Esophagus muscularis mucosa (tissue), 4 donors: ENCODE measurements at places on chromosomes 6 and 20.
A peak's percentile ranks its signal among the peaks of the same experiment; 100 is the strongest.

GRCh38 chr6:18166312-18167036 is 11.3 kb downstream of the KDM1B start:
- H3K4me3 ChIP-seq: no peak overlapping the region
- peaks cover 87% of the 10 kb centered on the region for H3K36me3 ChIP-seq
- DNase-seq: no peak
- no peak overlapping the region for H3K27ac ChIP-seq
- no peaks in the 10 kb centered on the region for H3K4me1 ChIP-seq

- H3K27ac ChIP-seq: no peak overlapping the region
- H3K36me3 ChIP-seq: no peaks in the 10 kb centered on the region
- H3K4me3 ChIP-seq: no peak overlapping the region
These were observed 7.2 kb downstream of the ATP9A start for GRCh38 chr20:51760905-51761546.

DNA sequence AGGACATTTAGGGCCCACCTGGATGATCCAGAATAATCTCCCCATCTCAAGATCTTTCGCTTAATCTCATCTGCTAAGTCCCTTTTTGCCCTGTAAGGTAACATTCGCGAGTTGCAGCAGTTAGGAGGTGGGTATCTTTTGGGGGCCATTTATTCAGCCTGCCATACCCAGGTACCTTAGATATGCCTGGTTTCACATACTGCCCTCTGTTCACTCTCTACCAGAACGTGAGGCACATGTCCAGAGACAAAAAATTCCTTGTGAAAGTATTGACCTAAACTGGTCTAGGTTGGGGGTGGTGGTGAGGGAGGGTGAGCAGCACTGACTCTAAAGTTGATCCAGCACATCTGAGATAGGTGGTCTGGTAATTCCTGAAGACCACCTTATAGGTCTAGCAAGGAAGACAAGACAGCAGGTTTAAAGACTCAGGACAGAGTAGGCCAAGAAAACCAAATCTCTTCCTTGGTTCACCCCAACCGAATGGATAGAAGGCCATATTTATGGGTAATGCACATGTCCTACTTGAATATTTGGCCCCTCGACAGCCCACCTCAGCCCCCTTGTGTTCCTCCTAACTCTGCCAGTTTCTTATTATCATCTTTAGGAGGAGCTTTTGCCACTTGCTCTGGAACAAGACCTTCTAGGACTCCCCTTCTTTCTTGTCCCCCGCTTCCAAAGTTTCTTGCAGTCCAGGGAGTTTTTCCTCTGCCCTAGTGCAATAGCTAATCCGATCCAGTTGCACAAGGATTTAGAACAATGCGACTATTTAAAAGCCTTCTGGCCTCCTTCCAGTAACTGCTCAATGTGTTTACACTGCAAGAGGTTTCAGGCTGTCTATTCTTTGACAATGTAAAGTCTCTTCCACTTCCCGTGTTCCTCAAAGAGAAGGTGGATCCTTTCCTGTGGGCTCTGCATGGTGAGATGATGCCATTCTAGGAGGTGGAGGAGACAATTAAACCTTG is 213.0 kb upstream of the LAMP5 start:
- DNase-seq: no peak
- no peaks in the 10 kb centered on the region for H3K36me3 ChIP-seq
- H3K27ac ChIP-seq: no peak overlapping the region
- no peaks in the 10 kb centered on the region for H3K27me3 ChIP-seq

GRCh38 chr20:41200446-41201202 is 63.3 kb downstream of the PLCG1 start:
- H3K27ac ChIP-seq: no peak overlapping the region
- H3K4me1 ChIP-seq: peaks cover 5% of the 10 kb centered on the region
- H3K36me3 ChIP-seq: peaks cover 28% of the 10 kb centered on the region
- H3K27me3 ChIP-seq: no peaks in the 10 kb centered on the region
- no peak overlapping the region for H3K4me3 ChIP-seq
- no peak for DNase-seq

DNA sequence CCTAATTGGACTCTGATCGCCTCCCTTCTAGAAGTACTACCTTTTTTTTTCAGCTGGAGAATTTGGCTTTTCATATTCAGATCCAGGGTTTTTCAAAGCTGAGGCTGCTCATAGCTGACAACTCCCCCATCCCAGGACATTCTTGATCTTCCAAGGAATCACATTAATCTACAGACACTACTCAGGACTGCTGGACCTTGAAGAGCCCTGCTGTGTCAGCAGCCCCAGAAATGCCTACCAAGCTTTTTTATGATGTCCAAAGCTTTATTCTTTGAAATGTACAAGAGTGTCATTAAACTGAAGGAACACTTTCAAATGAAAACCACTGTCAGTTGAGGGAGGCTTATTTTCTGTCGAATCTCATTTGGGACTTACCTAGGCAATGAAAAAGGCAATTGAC is 704.1 kb downstream of the PTPRT start:
- H3K36me3 ChIP-seq: no peaks in the 10 kb centered on the region
- H3K27ac ChIP-seq: peak overlapping the region; percentile 34
- no peak overlapping the region for H3K4me3 ChIP-seq
- no peak for DNase-seq
- H3K27me3 ChIP-seq: no peaks in the 10 kb centered on the region

GRCh38 chr6:52395969-52396368 is 24.2 kb upstream of the EFHC1 start:
- peaks cover 12% of the 10 kb centered on the region for H3K4me1 ChIP-seq
- no peak for DNase-seq
- H3K36me3 ChIP-seq: no peaks in the 10 kb centered on the region
- no peak overlapping the region for H3K27ac ChIP-seq
- H3K4me3 ChIP-seq: no peak overlapping the region
